ENCODE measurements at places on chromosomes 6 and 20.

GRCh38 chr20:48685300-48685699 lies 142.5 kb downstream of the PREX1 start:
- DNase-seq = no peak

DNA sequence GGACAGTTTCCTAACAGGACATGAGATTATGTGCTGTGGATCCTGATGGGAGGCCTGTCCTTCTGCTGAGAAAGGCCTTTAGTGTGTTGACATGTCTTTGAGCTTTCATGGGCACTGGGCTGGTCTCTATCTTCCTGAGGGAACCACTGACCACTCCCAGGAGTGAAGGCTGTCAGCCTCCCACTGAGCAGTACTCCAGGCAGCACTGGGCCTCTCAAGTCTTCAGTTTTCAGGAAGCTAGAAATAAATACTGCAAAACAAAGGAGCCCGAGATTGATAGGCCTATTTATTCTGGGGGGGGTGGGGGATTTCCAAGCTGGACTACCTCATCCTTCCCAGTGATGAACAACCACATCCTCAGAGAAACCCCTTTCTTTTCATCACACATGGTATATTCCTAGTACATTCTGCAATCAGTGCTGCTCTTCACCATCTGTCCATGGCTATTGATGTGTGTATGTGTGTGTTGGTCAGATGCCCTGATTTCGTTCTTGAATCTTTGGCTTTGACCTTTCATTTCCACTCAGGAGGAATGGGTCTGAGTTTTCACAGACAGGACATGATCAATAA lies 180.9 kb upstream of the SPTLC3 start:
- DNase-seq = no peak

DNA sequence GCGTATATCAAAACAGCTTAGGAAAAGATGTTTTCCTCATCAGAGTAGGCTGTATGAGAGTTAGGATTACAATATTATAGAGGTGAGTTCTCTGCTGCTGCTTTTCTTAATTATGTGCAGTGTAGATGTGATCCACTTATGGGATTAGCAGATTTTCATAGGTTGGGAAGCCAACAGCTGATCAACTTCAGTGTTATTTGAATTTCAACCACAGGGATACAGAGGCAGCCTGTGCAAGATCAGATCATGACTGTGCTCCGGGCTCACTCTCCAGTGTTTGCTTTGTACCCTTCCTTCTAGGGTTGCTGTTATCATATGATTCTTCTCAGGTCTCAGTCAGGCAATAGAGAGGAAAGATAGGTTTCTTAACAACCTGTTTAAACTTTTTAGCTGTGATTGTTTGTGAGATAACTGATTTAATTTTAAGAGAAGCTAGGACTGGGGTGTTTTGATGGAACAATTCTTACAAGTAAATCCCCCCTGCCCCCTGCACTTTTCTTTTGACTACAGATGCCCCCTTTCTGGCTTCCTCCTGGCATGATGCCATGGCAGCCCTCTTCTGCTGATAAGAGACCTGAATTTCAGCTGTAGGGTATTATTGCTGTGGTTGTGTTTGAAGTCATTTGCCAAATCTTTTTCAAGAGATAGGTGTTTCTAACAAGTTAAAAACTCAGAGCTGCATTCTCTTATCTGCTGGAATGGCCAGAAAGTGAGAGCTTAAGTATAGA lies 8.5 kb downstream of the RNF8 start:
- DNase-seq = no peak

DNA sequence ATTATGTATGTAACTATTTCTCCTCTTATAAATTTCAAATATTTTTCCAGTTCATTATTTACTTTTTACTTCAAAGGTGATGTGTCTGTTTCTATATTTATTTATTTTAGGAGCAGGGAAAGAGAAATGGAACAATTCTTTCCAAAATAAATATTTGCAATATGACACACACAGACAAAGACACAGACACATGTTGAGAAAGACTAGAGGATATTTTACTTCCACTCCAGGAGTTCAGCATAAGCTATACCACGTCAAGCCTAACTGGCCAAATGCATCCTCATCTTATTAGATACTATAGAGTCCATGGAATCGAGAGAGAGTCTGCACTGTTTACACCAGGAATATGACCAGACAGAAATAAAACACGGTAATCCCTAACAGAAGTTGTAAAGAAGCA lies 13.3 kb downstream of the RALGAPA2 start:
- no peak for DNase-seq

- no peak for DNase-seq
Observed at GRCh38 chr20:49631856-49632418, 64.0 kb upstream of the PTGIS start.

- DNase-seq = peak; percentile 45
Observed at GRCh38 chr6:91081452-91082067, 494.7 kb upstream of the MAP3K7 start.

- DNase-seq = no peak
Observed at GRCh38 chr20:15138548-15139126, 801.2 kb upstream of the FLRT3 start.

GRCh38 chr20:17562804-17563305 lies 7.0 kb upstream of the DSTN start:
- DNase-seq = no peak

DNA sequence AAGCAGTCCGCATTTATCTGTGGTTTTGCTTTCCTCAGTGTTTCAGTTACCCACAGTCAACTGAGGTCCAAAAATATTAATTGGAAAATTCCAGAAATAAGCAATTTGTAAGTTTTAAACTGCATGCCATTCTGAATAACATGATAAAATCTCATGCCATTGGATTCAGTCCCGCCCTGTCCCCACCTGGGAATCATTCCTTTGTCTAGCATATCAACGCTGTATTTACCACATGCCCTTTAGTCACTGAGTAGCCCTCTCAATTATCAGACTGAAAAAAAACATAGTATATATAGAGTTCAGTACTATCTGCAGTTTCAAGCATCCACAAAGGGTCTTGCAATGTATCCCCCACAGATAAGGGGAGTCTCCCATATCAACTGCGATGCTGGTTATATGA lies 17.1 kb downstream of the RANBP9 start:
- DNase-seq = no peak

DNA sequence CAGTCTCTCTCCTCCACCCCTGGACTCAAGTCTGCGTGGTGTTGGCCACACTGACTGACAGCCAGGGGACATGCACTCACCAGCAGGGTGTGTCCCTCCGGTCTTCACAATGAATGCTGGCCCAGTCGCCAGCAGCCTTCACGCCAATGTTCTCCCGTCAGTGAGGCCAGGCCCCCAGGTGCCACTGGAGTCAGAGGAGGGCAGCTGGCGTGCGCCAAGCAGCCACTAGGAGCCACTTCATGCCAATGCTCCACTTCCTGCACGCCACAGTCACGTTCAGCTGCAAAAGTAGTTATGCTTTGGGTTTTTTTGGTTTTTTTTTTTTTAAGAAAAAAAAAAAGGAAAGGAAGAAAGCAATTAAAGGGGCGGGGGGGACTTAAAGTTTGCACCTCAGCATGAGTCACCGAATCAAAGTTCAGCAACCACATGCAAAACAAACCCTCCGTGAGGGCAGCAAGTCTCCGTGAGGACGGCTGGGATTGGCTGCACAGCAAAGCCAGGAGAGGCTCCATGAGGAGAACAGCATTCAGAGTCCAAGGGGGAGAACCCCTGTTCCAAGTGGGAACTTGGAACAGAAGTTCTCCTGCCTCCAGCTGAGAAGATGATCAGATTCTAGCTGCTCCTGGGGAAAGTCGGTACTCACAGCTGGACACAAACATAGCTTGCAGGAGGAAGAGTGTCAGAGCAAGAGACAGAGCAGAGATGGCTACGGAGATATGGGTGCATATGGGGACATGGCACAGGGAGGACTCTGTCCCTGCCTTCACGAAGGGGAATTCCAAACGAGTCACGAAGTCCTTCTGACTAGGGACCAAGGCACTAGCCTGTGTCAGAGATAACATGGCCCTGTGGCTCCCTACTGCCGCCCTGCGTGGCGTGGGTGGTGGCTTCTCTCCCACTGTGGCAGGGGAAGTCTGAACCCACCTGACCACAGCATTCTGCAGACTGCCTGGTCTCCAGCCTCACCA lies at the start of gene ZC3H12D:
Gene ZC3H12D (minus strand): TSS at position 282 of the 968 bp plus-strand sequence. CDS start 10,471 bp downstream, outside the sequence.
- no peak for DNase-seq

- DNase-seq = no peak
Observed at GRCh38 chr6:143529095-143529494, 17.6 kb upstream of the FUCA2 start.
